ENCODE measurements at places on chromosomes 12 and 14. TPM values are rescaled to one million over a fixed set of nuclear protein-coding genes. Genes with fewer than 3 reads are reported as not detected.

Gene OR4E1
- total RNA-seq: not detected

Gene COX8C
- total RNA-seq: 0.94 TPM

Gene NINJ2
- 12.6 TPM for total RNA-seq

Gene FAM181A
- total RNA-seq: not detected

Gene FGF23
- not detected for total RNA-seq

- DNase-seq: no peak
Measured at GRCh38 chr12:112676507-112676906, 115.0 kb upstream of the RPH3A start.

- DNase-seq: peak; percentile 65
Measured at GRCh38 chr14:94485944-94486841, 10.2 kb upstream of the SERPINA9 start.

DNA sequence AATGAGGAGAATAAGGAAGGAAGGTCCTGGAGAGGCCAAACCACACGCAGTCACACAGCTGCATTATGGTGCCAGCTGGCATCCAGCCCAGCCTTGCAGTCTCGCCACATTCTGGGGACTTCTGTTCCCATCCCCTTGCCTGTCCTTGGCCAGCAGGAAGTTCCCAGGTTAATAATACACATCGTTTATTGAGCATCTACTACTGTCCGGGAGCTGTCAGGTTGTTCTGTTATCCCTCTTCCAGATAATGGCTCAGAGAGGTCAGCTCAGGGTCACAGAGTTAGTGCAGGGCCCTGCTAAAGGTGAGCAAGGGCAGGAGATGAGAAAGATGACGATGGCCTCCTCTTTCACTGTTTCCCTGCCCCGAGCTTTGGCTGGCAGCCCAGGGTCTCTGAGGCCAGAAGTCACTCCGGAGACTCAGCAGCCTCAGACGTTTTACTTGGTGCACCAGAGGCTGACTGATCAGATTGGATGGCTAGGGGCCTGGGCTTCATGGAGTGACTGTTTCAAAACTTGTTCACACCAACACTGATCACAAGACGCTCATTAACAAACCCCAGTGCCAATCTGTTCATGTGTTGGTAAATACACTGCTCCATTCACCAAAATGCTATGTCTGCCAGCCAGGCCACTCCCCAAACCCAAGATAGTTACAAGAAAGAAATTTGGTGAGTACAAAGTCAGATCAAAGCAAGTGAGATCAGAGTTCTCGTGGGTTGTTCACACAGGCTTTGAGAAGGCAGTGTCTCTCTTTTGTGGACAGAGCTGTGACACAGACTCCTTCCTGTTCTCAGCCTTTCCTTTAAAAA, 79.2 kb downstream of the B4GALNT3 start:
- peak; percentile 84 for DNase-seq

- DNase-seq: no peak
Measured at GRCh38 chr12:45907955-45908354, 82.4 kb downstream of the SCAF11 start.

DNA sequence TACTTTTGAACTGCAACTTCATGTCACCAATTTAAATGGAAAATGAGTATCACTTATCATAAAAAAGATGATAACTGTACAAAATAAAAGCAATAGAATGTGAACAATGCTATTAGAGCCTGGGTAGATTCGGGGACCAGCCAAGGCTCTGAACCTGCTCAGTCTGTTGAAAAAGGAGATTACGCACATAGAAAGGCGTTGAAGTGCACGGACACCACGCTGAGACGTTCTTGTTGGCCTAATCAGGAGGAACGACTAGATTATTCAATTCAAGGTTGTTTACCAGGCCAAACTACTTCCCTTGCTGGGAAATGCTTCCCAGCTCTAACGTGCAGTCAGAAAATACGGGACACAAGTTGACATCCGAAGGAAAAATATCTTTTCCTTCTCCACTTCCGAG, 23.5 kb upstream of the BDKRB1 start:
- no peak for DNase-seq

DNA sequence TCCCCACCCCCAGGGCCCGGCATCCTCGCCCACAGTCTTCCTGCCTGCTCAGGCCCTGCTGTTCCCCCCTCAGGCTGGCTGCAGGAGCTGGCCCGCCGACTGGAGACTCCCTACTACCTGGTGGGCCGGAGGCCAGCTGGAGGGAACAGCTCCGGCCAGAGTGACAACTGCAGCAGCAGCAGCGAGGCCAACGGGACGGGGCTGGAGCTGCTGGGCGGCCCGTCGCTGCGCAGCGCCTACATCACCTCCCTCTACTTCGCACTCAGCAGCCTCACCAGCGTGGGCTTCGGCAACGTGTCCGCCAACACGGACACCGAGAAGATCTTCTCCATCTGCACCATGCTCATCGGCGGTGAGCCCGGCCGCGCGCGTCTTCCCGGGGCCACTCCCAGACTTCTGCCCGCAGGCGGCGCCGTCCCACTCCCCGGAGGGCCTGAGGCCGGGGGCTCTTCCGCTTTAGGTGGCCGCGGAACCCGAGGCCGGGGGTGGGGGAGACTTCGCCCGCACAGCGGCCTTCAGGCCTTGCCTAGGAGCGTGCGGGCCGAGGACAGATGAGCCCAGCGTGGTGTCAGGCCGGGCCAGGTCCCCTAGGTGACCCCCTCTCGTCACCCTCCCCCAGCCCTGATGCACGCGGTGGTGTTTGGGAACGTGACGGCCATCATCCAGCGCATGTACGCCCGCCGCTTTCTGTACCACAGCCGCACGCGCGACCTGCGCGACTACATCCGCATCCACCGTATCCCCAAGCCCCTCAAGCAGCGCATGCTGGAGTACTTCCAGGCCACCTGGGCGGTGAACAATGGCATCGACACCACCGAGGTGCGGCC, 10.2 kb downstream of the KCNH3 start:
- no peak for DNase-seq

DNA sequence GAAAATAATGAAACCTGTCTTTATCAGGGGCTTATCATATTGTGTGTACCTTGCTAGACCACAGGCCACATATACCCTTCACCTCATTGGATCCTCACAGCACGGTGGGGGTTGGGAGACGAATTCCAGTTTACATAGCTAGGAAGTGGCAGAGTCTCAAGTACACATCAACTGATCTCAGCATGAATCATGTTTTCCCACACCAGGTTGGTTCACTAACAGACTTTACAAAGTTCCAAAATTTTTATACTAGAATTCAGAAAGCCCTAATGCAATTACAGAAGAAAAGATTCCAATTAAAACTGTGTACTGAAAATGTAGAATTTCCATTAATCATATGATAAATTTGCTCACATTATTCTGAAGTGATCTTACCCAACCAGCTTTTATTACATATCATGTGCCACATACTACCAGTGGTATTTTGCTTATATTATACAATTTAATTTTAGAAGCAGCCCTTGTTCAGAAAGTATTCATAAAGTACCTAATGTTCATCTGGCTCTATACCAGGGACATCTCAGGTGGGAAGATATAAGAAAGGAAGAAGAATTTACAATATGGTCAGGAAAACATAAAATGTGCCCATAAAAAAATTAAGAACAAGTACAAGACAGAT, 196.2 kb downstream of the ITPR2 start:
- DNase-seq: no peak

- no peak for DNase-seq
Measured at GRCh38 chr12:108657130-108657745, 23.5 kb upstream of the SELPLG start.

DNA sequence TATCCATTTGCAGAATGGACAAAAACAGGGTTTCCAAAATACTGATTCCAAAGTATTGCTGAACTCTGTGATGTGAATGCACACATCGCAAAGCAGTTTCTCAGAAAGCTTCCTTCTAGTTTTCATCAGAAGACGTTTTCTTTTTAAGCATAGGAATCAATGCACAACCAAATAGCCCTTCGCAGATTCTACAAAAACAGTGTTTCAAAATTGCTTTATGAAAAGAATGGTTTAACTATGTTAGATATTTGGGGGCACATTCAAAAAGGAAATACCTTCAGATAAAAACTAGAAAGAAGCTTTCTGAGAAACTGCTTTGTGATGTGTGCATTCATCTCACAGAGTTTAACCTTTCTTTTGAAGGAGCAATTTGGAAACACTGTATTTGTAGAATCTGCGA, 569.7 kb downstream of the ALG10 start:
- DNase-seq: no peak

GRCh38 chr12:105100207-105100985, 7.1 kb upstream of the WASHC4 start:
- no peak for DNase-seq

- no peak for DNase-seq
Measured at GRCh38 chr12:65477721-65478120, 199.2 kb downstream of the MSRB3 start.

DNA sequence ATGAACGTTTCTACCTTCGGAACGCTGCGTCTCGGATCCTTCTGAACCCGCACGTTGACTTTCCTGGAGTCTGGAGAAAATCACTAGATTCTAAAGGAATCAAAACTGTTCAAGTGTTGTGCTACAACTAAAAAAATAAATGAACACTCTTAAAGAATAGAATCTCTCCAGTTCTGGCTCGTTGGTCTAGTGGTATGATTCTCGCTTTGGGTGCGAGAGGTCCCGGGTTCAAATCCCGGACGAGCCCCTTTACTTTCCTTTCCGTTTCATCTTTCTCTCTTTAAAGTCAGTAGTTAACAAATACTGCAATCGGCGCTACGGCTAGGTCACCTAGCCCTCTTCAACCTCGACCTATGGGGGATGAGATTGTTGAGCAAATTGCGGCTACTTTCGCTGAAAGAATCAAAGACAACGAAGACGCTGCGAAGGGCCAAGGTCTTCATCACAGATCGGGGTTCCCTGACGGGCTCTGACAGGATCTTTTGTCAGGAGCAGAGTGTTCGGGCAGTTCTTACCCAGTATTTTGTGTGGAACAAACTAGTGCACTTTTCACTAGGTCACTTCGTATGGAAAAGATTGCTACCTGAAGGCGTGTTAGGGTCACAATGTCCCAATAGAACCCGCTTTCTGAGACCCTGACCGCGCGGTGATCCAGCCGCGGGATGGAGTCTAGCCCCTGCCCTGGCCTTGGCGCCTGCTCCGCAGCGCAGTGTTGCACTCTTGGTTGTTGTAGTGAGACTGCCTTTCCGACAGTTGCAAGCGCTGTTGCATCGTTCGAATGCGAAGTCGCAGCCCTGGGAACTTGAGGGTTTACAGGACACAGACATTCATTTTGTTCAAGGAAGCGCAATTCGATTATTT, 8.4 kb downstream of the OR6S1 start:
- no peak for DNase-seq

GRCh38 chr12:1931642-1932041, 13.2 kb upstream of the CACNA2D4 start:
- no peak for DNase-seq

DNA sequence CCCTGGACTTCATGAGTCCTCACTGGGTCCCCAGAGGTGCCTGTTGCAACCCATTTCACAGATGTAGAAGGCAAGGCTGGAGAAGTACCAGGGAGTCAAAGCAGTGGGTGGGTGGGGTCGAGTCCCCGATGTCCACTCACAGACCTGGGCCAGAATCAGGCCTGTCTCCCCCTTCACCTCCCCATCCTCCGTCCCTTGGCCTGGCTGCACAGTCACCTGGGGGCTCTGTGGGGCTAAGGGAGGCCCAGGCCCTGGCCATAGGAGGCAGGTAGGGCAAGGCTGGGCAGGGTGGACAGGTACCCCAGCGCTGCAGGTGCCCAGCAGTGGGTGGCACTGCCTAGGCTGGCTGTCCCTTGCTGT, 29.5 kb downstream of the RTL1 start:
- peak; percentile 8 for DNase-seq

DNA sequence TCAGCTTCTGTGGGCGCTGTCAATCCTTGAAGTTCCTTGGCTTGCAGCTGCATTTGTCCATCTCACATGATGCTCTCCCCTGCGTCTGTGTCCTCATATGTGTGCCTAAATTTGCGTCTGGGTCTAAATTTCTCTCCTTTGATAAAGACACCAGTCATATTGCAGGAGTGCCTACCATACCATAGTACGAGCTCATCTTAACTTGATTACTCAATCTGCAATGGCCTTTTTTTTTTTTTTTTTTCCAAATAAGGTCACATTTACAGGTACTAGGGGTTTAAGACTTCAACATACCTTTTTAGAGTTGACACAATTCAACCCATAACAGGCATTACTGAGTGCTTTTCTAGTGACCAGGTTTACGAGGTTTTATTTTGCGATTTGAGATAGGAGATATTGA, 233.3 kb upstream of the TBX3 start:
- DNase-seq: no peak
